IPS DF 6.9 (cell line): ENCODE measurements at places on chromosomes 12 and 14.

DNA sequence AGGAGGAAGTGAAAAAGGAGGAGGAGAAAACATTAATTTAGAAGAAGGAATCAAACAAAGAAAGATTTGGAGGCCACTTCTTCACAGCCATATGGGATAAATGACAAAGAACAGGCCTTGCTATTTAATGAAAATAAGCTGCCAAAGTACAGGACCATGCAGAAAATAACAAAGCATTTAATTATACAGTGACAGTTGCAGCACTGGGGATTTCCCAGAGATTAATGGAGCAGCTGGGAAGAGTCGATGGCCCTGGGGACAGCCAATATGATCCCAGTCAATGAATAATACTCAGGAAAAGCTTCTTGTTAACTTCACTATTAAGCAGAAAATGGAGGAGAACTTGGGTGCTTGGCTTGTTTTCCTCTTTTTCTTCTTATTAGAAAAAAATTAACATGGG, 34.6 kb downstream of the RERG start:
- DNase-seq: no peak

DNA sequence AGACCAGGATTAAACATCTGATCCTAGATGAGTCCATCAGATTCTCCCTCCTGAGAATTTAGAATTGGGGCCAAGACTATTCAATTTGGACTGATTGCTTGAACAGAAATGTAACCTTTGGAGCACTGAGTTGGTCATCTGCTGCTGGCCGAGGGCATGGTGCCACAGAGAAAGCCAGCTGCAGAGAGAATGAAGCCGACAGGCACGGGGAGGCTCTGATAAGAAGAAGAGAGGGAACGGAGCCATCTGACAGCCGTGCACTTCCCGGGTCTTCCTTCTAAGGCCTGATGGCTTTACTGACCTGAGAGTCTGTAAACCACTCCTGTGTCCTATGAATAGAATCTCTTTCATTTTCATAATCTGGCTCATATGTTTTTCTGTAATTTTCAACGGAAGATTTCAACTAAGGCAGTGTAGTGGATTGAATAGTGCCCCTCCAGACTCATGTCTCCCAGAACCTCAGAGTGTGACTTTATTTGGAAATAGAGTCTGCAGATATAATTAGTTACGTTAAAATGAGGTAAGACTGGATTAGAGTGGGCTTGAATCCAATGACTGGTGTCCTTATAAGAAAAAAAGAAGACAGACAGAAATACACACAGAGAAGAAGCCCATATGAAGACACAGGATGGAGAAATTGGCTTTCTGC, 39.1 kb upstream of the FRS2 start:
- no peak for DNase-seq

DNA sequence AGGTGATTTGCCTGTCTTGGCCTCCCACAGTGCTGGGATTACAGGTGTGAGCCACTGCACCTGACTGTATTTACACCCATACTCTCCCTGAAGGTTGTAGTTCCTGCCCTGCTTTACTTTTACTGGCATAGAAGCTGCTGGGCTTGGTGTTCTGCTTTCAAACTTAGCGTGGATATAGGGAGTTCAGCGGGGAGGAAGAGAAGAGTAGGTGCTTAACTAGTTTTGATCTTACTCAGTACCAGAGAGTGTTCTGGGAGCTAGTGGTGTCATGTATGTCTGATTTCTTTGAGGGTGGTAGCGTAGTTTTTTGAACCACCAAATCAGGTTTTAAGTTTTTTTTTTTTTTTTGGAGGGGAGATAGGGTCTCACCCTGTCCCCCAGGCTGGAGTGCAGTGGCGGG, 13.8 kb downstream of the RCOR1 start:
- DNase-seq: no peak

DNA sequence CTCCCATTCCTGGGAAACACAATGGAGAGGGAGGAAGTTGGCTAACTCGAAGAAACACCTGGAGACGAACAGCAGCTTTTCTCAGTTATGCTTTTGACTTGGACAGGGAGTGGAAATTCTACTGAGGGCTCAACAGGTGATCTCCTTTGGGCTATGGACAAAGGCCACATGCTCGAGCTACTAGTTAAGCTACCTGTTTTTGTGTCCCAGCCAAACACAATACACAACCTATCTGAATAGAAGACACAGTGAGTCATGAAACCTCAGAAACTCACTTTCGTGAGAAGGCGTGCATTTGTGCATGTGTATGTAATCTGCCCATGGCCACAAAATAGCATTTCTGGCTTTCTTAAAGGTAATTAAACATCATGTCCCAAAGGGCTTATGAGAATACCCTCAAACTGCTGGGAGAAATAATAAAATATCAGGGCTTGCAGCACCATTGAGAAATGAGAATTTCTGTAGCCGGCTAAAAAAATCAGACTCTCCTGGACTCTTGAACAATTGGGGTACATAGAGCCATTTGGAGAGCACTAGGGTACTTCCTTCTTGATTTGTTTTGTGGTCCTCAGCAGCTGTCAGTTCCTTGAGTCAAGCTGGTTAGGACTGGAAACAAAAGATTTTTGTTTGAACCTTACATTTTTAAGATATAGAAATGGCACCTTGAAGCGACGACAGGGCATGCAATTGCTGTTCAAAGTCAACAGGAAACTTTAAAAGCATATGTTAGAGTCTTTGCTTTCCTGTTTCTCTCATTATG, 85.5 kb upstream of the PTHLH start:
- no peak for DNase-seq

GRCh38 chr12:27549236-27549800, 25.3 kb downstream of the PPFIBP1 start:
- no peak for DNase-seq

DNA sequence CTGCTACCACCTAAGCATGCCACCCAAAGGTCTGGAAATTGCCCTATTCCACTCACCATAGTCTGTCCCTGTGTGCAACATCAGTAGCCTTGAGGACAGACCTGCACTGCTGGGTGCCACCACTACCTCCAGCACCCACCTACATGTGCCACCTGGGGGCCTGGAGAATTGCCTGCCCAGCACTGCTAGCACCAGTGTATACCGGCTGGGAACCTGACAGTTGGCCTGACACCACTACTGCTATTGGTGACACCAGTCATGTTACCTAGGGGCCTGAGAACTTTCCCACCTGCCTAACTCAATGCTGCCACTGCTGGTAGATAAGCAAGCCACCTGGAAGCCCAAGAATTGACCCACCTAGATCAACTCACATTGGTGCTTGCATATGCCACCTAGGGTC, 60.8 kb downstream of the CD163L1 start:
- DNase-seq: no peak

DNA sequence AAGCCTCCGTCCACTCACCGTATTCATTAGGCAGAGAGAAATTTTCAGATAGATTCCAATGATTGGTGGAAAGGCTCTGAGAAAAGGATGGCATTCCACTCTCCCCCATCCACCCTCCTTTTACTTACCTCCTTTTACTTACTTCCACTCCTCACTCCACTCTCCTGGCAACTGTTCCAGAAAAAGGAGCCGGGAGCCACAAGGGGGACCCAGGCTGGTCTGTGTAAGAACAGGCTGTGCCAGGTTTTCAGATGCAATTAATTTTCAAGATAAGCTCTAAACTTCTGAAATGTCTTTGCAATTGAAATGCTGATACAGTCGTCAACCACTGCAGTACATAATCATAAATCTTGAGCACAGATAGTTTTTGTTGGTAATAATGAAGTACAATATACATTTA, 248.8 kb downstream of the ANO6 start:
- DNase-seq: no peak

DNA sequence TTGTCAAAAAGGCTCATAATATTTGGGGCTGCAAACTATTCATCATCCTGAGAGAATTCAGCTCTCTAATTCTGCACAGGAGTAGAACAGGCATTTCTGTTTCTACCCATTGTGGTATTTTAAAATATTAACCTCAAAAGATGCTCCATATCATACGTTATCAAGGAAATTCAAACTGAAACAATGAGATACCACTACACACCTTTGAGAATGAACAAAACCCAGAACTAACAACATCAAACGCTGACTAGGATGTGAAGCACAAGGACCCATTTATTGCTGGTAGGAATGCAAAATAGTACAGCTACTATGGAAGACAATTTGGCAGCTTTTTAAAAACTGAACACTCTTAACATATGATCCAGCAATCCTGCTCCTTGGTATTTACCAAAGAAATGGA, 171.8 kb downstream of the DUSP6 start:
- DNase-seq: no peak

DNA sequence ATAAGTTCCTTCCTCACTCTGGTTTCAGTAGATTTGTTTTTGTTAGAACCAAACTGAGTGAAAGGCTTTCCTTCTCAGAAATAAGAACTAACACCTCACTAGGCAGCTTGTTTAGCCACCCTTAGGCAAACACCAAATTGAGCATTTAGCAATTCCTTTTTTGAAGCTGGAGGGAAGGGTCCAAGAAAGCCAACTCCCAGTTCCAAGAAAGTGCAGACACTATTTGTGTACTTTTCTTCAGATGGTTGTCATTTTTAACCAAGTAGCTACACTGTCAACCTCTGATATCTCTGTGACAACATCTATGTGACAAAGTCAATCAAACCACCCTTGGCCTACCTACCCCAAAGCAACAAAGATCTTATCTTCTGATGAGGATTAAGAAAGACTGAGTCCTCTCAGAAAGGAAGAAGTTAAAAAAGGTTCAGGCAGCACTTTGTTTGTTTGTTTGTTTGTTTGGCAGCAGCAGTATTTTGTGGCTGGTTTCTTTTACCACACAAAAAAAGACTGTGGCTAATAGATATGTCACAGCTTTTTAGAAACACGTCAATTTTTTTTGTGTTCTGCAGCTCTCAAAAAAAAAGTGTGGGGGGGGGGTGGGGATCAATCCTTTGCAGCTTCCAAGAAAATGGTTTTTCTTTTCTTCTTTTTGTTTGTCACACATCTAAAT, 203.8 kb downstream of the CRADD start:
- no peak for DNase-seq

DNA sequence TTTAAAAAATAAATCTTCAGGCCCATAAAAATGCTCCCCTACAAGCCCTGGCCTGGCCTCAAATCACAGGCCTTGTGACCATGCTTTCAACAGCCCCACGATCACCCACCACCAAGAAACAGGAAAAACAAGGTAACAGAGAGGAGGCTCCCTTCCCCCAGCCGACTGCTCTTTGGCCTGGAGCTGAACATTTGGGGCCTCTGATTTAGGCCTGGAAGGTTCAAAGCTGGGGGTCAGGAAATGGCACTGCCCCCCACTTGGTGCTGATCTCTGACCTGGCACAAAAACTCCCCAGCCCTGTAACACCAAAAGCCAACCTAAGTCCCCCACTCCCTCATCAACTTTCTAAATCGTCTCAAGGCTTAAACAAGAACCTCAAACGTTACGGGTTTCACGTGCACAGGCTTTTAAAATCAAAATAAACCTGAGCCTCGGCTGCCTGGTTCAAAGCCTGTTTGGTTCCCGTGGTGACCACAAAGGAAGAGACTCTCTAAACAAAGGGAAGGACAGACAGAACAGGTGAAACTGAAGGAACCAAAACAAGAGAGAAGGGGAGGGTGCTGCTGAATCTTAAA, 9.0 kb downstream of the ACTN1 start:
- no peak for DNase-seq

DNA sequence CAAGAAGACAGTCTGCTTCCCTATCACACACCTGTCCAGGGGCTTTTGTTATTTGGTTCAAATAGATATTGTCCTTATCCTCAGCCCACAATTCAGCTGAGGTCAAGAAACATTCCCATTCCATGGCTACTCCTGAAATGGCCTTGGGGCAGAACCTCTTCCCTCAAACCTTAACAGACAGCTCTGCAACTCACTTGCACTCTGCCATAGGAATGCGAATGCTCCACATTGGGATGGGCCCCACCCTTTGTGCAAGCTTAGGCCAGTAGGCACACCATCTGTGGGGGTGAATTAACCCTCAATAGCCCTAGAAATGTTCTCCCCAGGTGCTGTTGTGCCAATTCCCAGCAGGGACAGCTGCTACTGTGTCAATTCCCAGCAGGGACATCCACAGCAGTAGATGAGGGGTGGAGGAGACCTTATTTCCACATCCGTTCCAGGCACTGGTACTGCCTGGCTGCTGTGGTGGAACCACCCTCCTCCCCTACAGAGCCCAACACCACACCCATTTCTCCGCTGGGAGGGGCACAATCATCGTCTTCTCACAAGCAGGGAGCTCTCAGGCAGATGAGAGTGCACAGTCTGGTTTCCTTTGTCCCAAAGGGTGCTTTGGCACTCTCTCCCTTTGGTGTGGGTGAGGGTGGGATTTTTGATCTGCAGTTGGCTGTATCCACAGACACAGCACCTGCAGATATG, 42.3 kb upstream of the GLIPR1 start:
- DNase-seq: no peak

DNA sequence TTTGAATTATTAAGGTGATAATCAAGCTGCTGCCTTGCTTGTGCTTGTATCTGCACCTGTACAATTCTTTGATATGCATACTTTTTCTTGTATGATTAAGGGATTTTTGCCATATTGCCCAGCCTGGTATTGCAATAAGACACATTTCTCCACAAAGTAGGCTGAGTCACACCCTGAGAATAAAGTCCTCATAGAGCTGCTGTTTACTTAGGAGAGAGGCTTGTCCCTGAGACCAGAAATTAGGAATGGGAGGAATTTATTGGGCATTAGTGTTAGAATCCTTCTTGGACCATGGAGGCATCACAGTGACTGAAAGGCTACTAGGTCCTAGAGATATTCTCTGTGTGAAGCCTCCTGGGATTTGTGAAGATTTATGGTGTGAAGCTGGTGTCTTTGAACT, 506.8 kb upstream of the FBXO33 start:
- no peak for DNase-seq

DNA sequence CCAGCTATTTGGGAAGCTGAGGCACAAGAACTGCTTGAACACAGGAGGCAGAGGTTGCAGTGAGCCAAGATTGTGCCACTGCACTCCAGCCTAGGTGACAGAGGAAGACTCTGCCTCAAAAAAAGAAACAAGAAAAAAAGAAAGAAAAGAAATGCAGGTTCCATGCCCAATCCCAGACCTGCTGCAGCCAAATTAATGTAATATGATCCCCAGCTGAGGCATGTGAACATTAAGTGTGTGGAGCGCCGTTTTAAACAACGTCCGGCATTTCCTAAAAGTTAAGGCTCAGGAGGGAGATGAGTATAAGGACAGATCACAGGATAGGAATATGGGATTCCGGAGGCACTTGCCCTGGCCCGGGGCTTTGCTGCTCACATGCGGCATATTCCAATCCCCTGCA, 162.9 kb downstream of the KSR2 start:
- no peak for DNase-seq

GRCh38 chr14:92499234-92499633, 14.3 kb upstream of the RIN3 start:
- DNase-seq: no peak

GRCh38 chr14:54105898-54106297, 149.3 kb upstream of the BMP4 start:
- no peak for DNase-seq

DNA sequence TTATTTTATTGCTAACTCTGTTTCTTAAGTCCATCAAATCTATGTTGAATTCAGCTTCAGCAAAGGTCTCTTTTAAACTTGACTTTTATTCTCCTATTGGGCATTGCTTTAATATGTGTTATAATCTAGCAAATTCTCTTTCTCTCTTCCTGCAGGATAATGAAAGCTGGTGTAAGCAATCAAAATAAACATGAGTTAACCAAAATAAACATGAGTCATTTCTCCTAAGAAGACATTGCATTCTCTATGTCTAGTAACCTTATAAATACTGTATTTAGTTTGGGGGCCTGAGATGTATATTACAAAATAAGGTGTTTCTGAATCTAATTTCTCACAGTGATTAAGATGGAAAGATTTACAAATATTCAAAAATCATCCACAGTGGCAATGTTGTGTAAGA, 739.1 kb upstream of the ATXN7L3B start:
- DNase-seq: no peak
